AG08395 (cell line): ENCODE measurements at places on chromosomes 2 and 18.

- DNase-seq = peak; percentile 58
These were observed 30.3 kb downstream of the MAIP1 start for GRCh38 chr2:199985625-199986207.

DNA sequence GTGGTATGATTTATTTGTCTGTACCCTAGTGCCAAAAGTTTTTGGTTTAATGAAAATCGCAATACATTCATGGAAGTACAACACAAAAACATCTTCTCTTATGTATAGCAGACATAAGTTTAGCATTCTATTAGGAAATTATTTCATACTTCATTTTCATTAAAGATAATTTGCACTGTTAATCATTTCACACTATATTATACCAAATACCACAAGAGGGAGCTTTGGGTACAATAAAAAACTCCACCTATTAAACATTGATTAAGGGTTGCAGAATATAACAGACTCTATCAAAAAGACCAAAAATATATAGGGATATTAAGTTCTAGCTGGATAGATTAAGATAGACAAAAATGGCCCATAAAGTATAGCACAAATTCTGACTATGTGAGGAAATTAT lies 79.0 kb downstream of the SLC66A3 start:
- DNase-seq = peak; percentile 14

DNA sequence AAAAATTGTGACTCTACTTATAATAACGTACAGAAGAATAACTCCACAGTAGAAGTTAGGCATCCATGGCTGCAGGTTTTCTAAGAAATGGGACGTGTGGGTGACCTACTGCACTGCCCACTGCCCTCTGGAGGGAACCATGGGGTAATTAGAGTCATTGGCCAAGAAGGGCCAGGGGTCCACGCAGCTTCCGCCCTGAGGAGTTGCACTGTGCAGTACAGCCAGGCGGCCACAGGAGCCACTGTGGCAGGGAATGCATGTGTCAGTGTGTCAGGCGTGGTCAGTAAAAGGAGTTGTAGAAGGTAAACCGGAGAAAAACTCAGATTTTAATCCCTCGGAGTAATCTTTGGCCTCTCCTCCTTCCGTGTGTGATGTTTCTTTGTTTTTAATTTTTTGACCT lies 24.8 kb downstream of the NCK2 start:
- DNase-seq = no peak

DNA sequence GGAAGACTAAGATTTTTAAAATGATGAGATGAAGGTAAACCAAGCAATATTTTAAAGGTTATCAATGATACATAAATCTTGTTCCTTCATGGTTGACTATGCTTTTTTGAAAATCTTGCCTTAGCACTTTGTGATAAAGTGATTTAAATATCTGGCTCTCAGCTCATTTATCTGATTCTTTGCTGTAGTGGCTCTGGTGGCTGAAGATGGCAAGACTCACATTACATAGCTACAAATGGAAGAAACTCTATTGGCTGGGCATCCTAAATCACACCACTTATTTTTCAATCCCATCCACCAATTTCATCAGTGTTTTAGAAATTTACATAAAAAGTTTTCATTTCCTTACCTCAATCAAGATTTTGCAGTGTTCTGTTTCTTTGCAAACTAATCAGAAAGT lies 16.6 kb upstream of the APCDD1 start:
- DNase-seq = no peak

DNA sequence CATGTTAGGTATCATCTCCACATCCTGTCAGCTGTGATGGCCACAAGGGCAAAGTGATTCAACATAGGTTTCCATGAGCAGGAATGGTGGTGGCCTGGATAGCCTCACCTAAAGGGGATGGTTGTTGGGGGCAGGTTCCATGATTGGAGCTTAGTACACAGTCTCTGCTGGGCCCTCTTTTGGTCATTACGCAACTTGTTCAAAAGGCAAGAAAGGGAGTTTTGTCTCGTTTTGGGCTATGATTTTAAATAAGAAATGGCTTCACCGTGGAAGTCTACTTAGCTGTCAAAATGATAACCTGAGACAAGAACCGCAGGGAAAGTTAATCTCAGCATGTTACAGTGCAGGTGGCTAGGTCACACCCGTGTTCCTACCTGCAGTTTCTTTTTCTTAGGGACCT lies 13.1 kb upstream of the MC4R start:
- no peak for DNase-seq

GRCh38 chr2:170923799-170924198 lies 5.3 kb upstream of the GORASP2 start:
- DNase-seq = no peak

- DNase-seq = no peak
These were observed 69.0 kb downstream of the POLR1A start for GRCh38 chr2:86036669-86037138.

- DNase-seq = no peak
These were observed 2.4 kb downstream of the CYP26B1 start for GRCh38 chr2:72145289-72145657.

- DNase-seq = no peak
These were observed 448.8 kb downstream of the TXNL1 start for GRCh38 chr18:56189615-56190014.

DNA sequence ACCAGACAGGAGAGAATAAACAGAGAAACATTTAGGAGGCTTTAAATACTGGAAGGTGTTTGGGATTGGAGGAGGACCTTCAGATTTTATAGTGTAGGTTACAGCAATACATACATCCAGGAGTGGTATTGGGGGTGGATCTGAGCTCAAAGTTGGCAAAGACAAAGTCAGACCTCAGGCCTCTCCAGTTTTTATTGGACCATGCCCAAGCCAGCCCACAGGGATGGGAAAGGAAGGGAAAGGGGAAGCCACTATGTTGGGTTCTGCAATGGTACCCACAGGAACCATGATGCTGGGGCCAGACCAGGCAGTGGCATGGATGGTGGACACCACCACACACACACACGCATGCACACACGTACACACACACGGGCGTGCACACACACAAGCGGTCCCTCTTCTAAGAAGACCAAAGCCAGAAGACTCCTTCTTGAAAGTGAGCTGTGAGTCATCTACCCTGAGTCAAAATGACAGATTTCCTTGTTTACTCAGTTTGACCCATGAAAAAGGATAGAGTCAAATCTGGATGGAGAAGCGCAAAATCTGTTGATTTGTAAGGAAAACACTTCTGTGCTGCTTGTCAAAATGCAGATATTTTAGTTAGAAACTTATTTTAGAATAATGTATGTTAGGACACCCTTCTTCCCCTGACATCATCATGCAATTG lies 87.9 kb downstream of the TRABD2A start:
- DNase-seq = no peak

DNA sequence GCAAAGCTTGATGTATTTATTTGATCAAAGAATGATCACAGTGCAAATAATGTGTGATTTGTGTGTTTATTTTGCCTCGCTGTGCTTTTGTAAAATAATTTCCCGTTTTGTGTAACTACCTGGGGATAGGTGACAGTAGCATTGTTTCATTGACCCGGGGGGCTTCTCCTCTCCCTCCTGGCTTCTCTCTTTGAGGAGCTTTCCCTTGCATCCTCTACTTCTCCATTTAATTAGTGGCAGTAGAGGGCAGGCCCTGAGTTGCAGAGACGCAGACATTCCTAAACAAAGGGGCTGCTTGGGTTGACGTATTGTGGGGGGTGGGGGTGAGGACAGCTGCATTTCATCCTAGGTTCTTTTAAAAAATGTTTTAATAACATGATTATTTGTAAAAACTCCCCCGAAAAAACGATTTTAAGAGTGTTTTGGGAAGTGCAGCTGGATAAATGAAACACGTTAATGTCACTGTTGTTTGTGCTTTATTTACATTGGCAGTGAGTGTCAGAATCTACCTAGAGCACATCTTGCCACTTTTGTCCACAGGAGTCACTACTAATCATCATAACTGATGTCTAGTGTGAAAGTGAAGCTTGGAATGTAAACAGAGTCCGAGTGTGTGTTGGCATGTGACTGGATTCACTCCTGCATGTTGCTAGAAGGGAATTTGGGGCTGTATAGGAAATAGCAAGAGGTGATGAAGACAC lies 2.2 kb downstream of the NEDD4L start:
- no peak for DNase-seq

GRCh38 chr18:58806826-58807714 lies 57.6 kb upstream of the ZNF532 start:
- no peak for DNase-seq

DNA sequence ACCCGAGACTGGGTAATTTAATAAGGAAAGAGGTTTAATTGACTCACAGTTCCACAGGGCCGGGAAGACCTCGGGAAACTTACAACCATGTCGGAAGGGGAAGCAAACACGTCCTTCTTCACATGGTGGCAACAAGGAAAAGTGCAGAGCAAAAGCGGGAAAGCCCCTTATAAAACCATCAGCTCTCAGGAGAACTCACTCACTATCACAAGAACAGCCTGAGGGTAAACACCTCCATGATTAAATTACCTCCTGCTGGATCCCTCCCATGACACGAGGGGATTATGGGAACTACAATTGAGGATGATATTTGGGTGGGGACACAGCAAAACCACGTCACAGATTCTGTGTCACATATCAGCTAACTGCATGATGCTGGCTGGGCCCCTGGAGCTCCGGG lies 11.4 kb downstream of the TCF23 start:
- no peak for DNase-seq

GRCh38 chr2:85601771-85602475 lies 575 bp downstream of the TMEM150A start:
- peak; percentile 52 for DNase-seq

DNA sequence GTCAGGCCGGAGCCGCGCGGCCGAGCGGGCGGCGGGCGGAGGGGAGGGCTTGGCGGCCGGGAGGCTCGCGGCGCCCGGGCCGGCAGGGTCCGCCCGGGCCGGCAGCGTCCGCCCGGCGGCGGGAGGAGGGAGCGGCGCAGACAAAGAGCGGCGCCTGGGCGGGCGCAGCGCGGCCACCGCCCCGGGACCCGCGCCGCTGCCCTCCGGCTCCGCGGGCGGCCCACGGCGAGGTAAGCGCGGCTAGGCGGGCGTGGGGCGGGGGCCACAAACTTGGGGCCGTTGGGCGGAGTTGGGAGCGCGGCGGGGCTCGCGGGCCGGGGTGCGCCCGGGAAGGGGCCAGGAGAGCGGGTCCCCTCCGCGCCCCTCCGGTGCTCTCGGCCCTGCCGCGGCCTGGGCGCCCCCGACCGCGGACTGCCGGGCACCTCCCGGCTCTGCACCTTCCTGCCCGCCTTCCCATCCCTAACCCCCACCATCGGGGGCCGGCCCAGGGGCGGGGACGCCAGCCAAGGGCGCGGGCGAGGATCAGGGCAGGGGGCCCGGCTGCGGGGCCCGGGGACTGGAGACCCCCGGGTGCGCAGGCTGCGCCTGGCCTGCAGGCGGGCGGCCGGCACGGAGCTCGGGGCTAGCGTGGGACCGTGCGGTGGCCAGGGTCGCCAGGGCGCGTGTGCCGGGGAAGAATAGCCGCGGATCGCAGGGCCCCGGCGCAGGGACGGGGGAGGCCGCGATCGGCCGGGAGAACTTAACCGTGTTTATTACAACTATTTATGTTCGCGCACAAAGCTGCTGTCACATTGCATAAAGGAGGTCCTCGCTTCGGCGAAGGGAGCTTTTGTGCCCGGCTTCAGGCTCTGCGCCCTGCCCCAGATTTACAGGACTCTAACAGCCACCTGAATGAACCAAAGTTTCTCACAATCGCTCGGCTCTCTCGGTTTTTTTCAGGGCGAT lies at the start of gene NCK2:
TSS of gene NCK2 (plus strand) at position 4 of the 945 bp plus-strand sequence. CDS start 110,152 bp downstream, outside the sequence.
- DNase-seq = peak; percentile 29

DNA sequence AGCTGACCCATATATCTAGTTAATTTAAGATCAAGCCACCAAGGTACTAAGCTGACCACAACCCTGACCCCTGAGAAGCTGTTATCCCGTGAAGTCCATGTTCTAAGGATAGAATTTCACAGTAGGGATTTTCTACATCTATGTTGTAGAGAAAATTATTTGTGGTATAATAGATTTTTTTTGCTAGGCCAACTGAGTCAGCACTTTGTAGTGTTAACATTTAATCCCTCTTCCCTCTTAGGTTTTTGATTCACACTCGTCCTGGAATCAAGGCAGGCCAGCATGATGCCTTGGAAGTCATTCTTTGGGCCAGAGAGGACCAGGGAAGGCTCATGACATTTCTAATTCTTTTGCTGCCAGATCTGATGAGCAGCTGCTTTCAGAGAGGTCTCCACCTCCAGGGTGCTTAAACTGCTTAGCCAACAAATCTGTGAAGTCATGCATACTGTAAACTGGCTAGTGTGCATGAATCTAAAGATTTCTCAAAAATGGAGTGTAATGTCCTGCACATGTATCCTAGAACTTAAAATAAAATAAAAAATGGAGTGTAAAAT lies 102.5 kb downstream of the RBM43 start:
- DNase-seq = no peak

DNA sequence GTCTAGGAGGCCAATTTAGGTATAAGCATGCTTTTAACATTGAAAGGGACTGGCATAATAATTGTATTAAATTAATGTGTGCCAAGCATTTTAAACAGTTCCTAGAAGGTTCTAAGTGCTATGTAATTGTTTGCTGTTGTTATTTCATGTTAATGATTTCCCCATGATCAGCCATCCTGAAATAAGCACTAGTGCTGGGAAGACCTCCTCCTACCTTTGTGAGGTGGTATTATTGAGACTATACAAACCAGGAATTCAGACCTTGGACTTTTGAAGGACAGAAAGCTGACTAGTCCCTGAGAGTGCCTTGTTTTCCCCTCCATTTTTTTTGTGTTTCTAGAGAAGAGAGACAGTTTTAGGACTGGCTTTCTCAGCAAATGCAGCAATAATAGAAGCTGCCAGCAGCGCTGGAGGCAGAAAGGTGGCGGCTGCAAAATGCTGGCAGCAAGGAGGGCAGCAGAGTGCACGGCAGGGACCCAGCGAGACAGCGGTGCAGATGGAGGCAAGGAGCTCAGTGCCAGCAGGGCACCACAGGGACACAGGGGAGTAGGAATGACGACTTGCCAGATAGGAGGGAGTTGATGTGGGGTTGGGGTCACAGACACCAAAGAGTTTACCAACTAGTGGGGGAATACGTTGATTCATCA lies 25.3 kb downstream of the NABP1 start:
- DNase-seq = no peak

DNA sequence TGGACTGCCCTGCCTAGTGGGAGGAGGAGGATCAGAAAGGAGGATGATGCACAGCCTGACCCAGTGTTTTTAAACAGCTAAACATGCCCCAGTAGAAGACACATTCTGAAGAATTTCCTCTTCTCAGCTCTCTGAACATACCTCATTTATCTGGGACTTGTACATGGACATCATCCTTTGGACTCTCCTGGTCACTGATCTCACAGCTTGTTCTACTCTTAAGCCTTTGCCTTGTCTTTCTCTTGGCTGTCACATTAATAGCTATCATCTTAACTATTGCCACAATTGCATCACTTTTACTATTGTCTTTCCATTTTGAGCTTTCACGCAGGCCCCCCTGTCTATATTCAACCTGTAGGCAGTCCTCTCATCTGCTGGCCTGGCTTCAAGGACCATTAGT lies 42.0 kb upstream of the PGAP1 start:
- no peak for DNase-seq
